Mammary epithelial cell (primary cell): ENCODE measurements at places on chromosomes 1 and 21.

DNA sequence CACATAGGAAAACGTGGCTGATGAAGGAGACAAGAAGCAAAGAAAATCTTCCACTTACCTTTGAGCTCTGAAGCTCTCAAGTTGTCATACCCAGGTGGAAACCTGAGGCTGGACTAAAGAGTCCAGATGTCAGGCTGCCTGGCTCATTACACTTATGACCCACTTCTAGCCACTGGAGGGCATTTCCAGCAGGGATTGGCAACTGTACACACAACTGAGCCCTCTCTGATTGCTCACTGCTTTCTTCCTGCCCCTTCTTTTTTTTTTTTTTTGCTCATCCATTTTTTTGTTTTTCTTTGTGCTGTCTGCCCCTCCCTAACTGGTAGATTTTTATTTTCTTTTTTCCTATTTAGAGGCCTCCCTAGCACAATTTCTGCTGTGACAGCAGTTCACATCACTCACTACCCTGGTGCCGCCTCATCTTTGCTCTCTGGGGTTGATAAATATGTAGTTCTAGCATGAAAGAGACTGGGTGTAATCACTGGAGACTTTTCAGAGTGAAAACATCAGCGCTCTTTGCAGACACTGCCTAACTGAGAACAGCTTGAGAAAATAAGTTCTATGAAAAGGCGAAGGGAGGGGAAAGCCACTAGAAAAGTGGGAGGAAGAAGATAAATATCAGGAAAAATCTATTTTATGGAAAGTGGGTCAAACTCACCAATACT lies 334.5 kb downstream of the NUF2 start:
- no peak for DNase-seq

GRCh38 chr1:165616054-165616612 lies 14.9 kb upstream of the MGST3 start:
- no peak for DNase-seq

DNA sequence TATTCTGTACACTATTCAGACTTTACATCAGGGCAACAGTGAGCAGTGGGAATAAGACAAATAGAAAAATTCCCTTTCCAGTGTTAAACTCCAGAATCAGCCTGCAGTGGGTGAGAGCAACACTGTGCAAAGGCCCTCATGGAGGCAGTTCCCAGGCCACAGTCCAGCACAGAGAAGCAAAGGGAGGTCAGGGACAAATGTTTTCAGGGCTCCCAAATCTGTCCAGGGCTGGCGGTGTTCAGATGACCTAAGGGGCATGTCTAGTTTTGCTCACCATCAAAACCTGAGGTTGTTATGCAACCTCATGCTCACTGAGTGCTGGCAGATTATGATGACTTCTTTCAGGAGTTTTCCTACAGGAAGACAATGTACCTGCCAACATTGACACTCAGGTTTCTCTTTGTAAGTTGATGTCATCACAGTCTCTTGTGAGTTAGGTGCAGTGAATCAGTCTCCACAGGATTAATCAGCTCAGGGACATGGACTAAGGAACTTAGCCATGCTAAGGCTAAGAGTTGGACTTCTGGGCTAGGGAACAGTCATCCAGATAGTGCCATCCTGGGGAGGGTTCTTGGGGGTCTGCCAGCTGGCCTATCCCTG lies 3.6 kb upstream of the LCE5A start:
- DNase-seq = peak; percentile 97

DNA sequence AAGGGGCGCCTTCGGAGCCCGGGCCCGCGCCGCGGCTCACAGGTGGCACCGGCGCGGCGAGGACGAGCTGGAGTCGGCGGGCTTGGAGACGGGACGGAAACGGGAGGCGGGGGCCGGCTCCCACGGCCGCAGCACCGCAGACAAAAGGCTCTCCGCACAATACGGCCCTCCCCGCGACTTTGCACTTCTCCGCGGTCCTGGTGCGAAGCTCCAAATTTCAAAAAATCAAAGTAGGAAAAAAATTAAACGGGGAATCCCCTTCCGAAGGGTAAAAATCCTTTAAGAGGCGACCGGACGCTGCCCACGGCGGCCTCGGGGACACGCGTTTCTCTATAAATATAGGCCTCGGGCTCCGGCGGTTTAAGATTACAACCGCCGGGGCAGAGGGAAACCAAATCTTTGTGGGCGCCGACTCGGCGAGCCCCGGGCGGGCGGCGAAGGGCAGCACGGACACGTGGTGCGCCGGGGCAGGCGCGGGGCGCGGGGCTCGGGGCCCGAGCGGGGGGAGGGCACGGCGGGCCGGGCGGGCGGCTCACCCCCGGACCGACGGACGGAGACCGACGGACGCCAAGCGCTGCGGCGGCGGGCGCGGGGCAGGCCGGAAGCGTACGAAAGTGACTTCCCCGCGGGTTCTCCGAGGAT lies 453 bp downstream of the PABPC4 start:
- DNase-seq = no peak

DNA sequence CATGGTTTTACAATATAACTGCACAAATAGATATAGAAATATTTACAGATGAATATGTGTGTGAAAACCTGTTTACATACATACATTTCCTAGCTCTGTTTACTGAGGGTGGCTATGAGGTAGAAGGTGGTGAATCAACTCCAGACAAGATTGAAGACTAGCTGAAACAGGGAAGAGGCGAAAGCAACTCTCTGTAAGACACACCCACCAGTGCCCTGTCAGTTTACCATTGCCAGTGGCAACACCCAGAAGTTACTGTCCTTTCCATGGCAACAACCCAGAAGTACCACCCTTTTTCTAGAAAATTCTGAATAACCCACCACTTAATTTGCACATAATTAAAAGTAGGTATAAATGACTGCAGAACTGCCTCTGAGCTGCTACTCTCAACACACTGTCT lies 16.7 kb downstream of the TMEM69 start:
- DNase-seq = no peak

- peak; percentile 25 for DNase-seq
These were observed 12.7 kb upstream of the IKBKE start for GRCh38 chr1:206457408-206458120.

DNA sequence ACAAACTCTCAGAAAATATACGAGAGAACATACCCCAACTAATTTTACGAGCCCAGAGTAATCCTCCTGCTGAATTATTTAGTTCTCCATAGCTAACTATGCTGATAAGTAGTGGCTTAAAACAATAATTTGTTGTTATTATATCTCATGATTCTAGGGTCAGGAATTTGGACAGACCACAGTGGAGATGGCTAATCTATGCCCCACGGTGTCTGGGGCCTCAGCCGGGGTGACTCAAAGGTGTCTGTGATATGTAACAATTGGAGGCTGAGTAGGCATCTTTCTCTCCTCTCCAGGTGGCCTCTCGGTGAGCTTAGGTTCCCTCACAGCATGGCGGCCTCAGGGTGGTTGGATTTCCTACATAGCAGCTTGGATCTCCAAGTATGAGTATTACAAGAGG lies 35.4 kb upstream of the FOXO6 start:
- peak; percentile 85 for DNase-seq

DNA sequence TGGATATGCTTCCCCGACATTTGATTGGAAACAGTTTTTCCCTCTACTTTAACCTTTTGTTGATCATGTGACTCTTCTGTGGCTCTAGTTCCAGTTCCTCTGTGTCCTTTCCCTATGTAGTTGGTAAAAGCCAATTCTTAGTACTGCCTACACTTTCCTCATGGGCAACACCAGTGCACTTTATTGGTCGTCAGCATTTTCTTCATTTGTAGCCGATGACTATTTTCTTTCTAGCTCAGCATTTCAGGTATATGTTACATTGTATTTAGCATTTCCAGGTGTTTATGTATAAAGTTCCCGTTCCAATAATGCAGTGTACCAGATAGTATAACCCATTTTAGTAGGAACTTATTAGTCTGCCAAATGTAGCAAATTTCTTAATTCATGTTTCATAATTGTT lies 27.6 kb upstream of the B3GALT2 start:
- DNase-seq = no peak

DNA sequence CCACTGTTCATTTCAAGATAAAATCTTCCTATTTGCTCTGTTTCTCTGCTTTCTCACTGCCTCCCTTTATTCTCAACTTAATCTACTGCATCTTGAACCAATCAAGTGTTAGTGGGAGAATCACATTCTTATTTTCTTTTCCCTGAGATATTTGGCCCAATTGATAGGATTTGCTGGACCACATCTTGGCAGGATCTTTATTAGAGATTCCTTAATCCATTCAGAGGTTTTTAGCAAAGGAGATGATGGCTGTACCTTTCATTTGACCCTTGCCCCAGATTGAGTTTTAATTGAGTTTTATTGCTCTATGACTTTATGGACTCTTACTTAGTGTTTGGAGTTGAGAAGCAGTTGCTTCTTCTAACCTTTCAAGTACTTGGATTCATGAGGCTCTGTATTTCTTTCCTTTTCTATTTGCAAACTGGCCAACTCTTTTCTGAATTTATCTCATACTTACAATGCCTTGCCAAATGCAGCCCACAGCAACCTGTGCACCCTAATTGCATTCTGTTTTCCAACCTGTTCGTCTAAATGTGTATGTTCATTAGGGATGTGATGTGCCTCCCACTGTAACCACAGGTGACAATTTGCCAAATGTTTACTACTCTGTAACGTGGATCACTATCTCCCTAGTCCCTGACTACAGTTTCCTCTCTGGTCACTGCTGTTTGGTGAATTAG lies 274.8 kb upstream of the KAZN start:
- DNase-seq = no peak

GRCh38 chr1:182441719-182442118 lies 8.2 kb upstream of the RGSL1 start:
- no peak for DNase-seq

- DNase-seq = no peak
These were observed 47.0 kb upstream of the AIM2 start for GRCh38 chr1:159123587-159123986.
